ENCODE measurements at places on chromosomes 2 and 18.

GRCh38 chr2:201420442-201421113 is 30.7 kb downstream of the TRAK2 start:
- DNase-seq: no peak

DNA sequence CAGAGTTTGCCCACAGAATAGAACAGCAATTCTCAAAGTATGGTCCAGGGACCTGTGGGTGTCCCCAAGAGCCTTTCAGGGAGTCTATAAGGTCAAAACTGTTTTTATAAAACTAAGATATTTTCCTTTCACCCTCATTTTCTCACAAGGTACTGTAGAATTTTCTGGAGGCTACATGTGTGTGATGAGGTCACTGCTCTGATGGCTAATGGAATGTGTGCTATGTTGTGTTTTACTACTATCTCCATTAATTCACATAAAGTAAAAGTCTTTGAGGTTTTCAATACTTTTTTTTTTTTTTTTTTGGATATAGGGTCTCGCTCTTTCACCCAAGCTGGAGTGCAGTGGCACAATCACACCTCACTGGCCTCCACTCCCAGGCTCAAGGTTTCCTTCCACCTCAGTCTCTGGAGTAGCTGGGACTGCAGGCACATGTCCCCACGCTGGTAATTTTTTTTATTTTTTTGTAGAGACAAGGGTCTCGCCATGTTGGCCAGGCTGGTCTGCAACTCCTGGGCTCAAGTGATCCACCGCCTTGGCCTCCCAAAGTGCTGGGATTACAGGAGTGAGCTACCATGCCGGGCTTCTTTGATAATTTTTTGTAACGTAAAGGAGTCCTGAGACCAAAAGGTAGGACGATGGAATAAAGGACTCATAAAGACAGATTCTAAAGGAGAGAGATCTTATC is 1.8 kb downstream of the TRABD2A start:
- no peak for DNase-seq

DNA sequence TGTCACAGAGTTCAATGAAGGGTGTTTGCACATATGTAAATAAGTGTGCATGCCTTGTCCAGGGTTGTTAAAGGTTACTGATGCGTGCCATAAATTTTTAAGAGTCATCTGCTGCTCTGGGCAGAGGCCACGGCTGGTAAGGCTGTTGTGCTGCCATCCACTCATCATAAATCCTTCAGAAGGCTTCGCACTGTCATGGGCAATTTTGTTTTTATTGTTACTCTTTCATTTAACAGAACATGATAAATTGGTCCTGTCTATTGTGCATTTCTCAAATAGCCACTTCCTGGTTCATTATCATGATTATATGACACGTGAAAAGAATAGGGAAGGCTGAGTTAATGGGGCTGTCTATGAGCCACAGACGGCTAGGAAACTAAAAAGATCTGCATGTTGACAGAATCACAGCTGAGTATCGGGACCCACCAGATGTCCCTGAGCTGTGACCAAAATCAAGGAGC is 634.3 kb upstream of the SOX11 start:
- DNase-seq: no peak

GRCh38 chr2:187509667-187510417 is 44.4 kb downstream of the TFPI start:
- DNase-seq: no peak

DNA sequence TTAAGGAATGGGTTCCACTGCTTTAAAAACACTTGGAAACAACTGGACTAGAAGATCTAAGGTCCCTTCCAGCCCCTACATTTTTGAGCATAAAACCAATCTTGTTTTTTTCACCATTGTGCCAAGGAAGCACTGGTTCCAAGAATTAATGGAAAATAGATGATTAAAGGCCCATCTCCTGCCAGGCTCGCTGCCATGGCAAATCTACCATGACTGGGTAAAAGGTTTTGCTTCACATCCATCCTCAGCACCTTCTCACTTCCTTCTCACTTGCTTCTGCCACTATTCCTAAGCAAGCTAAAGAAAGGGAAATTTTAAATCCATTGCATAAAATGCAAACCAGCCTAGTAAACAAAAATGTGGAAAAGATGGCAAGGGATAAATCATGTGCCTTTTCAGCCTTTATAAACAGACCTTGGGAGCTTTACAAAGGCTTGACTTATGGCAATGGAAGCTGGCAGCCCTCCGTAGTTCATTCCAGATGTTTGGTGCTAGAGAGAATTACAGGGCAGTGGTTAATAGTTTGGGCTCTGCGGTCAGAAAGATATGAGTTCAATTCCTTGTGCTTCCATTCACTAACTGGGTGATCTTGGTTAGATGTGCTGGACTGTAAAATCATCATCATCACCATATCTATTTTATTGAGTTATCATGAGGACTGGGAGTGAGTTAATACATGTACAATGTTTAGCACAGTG is 27.0 kb upstream of the ST3GAL5 start:
- no peak for DNase-seq

DNA sequence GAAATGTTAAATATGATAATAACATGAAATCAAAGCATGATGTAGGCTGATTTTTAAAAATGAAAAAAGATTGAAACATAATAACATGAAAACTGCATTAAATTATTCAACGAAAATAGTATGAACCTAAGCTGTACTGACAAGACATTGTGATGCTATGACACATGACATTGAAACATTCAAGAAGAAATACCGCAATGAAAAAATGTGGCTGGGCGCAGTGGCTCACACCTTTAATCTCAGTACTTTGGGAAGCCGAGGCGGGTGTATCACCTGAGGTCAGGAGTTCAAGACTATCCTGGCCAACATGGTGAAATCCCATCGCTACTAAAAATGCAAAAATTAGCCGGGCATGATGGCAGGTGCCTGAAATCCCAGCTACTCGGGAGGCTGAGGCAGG is 14.6 kb downstream of the CXCR1 start:
- no peak for DNase-seq

DNA sequence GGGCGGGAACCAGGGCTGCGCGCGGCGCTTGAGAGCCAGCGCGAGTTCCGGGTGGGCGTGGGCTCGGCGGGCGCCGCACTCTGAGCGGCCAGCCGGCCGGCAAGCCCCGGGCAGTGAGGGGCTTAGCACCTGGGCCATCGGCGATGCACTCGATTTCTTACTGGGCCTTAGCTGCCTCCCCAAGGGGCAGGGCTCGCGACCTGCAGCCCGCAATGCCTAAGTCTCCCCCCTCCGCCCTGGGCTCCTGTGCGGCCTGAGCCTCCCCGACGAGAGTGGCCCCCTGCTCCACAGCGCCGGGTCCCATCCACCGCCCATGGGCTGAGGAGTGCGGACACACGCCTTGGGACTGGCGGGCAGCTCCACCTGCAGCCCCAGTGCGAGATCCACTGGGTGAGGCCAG is 36.5 kb upstream of the MAP2 start:
- no peak for DNase-seq

GRCh38 chr2:37215250-37215649 is 16.1 kb downstream of the CEBPZ start:
- no peak for DNase-seq

DNA sequence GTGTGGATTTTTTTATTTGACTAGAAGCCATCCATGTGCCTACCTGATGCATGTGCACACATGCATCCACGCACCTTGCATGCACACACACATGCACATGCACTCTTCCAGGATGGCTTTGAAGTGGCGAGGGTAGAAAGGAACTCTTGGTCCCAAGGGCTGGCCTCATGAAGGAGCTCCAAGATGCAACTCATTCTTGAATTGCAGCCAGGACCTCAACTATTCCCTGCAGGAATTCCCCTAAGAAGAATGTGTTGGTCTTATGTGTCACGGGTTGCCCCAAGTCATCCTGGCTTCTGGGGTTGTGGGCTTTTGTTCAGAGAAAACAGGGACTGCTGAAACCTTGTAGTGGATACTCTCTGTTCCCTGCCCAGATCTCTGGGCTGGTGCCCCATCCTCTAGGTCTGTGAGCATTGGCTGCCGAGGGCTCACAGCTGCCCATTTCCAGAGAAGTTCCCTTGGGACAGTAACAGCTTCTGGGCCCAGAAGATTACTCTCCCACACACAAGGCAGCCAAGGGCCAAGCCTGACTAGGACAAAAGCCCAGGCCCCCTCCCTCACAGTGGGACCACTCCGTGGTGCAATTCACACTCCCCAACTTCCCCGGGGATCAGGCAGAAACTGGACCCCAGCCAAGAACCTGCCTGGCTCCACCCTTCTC is 137.6 kb downstream of the COPS8 start:
- peak; percentile 51 for DNase-seq

DNA sequence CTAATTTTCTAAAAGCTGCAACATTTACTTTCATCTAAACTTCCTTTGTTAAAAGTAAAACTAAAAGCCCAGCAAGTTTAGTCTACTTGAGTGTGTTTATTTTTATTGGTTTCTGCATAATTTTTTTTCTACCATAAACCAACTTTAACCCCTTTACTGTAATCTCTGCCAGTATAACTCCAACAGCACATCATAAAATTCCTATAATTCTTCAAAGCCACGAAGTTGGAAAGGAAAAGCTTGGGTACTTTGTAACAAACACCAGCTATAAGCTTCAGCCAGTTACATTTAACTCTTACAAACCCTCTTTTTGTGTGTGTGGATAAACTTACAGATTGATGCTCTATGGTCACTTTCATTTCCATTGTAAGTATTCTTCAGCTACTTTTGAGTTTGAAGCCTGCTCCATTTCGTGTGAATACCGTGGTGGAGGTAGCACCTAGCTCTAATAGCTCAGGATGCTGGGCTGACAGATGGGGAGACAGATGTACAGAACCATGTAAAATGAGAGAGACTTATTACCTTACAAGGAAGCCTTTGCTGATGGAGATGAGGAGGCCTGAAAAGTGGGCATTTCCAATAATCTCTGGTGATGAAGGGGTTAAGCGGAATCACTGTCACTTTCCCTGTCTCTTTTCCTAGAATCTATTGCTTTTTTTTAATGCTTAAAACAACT is 42.5 kb downstream of the ZEB2 start:
- no peak for DNase-seq

DNA sequence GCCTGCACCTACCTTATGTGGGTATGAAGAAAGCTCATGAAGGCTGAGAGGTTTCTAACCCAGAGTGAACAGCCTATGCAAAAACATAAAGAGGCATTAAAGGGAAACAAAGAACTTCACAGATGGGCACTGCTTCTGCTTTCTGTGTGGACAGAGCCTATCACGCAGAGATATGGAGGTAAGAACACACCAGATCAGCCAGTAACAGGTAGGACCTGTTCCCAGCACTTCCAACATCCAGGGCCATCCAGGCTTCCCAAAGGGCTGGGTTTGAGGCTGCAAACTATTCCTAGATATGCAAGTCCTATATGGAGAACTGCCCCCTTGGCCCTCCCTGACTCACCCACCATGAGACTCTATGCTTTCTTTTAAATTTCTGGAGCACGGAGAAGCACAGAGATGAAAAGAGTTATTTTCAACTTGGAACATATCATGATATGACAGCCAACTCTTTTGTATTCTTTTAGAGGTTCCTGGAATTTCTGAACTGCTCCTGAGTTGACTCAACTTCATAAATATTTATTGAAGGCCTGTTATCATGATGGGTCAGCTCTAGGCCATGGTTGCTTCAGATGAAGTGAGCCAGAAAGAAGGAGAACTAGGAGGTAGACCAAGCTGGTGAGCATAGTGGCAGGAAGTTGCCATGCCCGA is 77.4 kb upstream of the PPP1CB start:
- no peak for DNase-seq

DNA sequence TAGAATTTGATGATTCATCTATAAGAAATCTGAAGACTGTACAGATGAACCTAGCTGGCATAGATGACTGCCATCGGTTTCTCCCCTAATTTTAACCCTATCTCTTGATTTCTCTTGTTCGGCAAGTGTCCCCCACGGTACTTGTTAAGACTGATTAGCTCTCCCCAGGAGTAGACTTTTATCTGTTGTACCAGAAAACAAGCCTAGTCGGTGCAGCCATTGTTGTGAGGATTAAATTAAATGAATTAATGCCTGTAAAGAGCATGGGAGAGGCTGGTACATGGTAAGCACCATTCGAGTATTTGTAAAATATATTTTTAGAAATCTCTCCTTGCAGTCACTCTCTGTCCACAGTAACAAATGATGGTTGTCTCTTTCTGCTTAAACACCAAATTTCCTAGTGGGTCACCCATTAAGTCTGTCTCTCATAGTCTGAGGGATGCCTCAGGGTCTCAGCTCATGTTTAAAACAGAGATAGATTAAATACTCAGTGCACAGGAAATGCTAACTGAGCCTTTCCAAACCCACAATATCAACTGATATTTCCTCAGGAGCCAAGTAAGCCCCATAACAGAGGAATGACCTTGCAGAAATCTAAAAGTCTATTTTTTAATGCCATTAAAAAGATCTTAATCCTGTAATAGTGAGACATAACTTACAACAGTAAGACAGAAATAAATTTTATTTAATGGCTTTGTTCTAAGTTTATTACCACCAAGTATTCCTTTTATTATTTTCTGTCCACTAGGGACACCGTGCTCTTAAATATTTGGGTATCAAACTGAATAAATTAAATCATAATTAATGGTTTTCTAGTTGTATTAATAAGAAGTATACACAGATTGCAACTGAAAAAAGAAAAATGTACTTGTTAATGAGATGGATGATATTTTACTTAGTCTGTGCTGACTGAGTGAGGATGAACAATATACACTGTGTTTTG is 2.9 kb upstream of the B4GALT6 start:
- DNase-seq: no peak

DNA sequence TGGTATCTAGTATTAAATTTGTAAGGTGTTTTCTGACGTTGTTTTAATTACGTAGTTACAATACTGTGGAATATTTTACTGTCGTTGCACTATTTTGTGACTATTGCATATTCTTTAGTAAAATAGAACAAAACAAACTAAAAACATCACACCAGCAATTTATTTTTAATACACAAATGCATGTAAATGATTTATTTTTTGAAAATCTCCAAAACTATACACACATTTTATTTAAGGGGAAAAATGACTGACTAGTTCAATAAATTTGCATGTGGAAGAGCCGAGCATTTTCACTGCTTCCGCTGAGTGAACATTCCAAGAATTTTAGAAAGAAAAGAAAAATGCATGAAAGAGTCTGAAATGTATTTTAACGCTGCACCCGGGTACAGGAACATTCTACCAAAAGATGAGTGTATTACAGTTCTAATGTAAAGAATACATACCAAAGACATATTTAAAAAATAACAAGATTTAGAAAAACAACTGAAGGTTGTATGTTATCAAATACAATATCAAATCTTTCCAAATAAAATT is 257.7 kb downstream of the MEIS1 start:
- DNase-seq: no peak

GRCh38 chr2:238974501-238975166 is 126.7 kb downstream of the TWIST2 start:
- DNase-seq: no peak

DNA sequence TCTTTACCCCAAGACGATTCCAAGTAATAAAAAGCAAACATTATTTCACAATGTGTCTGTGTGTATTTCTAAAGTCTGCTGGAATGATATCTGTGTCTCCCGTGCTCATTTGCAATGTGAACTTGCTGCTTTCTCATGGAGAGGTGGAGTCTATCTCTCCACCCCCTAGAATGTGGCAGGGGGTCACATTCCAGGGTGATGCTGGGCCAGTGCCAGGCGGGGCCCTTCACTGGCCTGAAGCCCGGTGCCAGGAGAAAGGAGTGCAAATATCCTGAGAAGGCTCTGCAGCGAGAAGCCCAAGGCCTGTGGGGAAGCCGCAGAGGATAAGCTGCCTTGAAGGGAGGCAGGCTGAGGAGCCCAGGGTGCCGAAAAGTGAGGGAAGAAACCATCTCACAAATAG is 26.8 kb upstream of the LDLRAD4 start:
- DNase-seq: no peak

GRCh38 chr2:236264256-236264655 is at the start of gene ASB18:
Gene ASB18, minus strand, starts transcription at chr2:236264406. Its CDS starts 61 bp downstream, at chr2:236264345.
- DNase-seq: no peak

Data from T47D (cell line).